ENCODE measurements at places on chromosomes 6 and 20. TPM values are rescaled to one million over a fixed set of nuclear protein-coding genes. Genes with fewer than 3 reads are reported as not detected.
A peak's percentile ranks its signal among the peaks of the same experiment; 100 is the strongest.

DNA sequence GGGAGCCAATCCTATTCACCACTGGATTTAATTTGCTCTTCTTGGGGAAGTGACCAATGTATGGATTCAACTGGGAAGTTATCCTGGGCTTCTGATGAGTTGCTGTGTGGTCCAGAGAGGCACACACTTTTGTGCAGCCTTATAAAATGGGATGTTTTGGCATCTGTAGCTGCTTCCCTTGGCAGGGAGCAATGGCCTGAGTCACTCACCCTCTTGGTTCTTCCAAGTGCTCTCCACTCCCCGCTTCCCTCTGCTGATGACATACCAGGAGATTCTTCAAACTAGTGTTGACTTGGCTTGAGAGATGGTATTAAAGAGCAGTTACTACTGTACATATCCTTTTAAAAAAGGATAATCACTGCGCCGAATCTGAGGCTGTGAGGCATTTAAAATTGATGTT, 105.8 kb downstream of the JARID2 start:
- DNase-seq = peak; percentile 62

- no peak for DNase-seq
These were observed 43.7 kb upstream of the DST start for GRCh38 chr6:56686429-56686828.

DNA sequence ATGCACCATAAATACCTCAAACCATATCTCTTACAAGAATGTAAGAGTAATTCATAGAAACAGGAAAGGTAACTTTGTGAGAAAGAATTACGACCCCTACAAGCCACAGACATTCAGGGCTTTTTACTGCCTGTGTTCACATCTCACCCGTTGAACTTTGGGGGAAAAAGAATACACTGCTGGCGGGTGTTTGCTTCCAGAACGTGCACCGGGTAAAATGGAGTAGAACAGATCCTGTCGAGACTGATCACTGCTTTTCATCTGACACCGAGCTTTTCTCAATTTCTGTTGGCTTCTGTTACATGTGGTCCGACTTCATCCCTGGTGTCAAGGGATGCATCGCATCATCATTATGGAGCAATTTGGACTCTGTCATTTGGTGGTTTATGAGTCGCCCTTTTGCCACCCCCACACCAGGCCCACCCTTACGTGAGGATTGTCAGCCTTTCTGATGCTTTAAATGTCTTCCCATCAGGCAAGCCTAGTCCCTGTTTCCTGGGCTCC, 219.2 kb upstream of the ZFP64 start:
- DNase-seq = no peak

GRCh38 chr20:23197836-23198235, 111.7 kb upstream of the CD93 start:
- no peak for DNase-seq

GRCh38 chr20:18729231-18729825, 84.3 kb upstream of the SCP2D1 start:
- DNase-seq = no peak

The HLA-DQA2 gene
- not detected for polyA plus RNA-seq

The OPN5 gene
- polyA plus RNA-seq = not detected

The TMEM244 gene
- polyA plus RNA-seq = not detected

The NPBWR2 gene
- not detected for polyA plus RNA-seq

All from BJ (cell line).